Progenitor cell of endocrine pancreas (in vitro differentiated cells): ENCODE measurements at places on chromosomes 11 and 22.

GRCh38 chr11:126176853-126177470 lies 34.5 kb downstream of the RPUSD4 start:
- no peak for DNase-seq

DNA sequence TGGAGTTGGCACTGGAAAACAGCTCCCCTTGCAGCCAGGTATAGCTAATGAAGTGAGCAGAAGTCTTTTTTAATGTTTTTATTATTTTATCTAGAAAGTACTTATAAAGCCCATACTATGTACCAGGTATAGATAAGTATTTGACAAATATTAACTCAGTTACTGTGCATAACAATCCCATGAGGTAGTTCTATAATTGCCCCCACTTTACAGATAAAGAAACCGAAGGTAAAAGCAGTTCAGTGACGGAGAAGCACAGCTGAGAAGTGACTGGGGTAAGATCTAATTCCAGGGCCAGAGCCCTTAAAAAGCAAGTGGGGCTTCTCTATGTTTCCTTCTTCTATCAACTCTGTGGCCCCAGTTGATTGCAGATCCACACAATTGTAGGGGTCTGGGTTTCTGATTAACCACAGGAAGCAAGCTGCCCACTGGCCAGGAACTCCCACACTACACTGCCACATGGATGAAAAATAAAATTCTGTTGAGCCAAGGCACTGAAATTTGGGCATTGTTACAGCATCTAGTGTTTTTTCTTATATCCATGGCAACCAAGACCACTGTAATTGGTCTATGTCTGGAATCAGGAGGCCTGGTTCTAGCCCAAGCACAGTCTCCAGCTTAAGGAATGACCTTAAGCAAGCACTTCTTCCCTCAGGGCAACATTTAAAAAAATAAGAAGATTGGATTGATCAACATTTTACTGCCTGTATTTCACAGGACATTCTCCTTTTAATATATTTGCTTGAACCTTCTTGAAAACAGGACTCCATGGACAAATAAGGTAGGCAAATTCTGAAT lies 55.3 kb upstream of the TEAD1 start:
- DNase-seq: no peak

DNA sequence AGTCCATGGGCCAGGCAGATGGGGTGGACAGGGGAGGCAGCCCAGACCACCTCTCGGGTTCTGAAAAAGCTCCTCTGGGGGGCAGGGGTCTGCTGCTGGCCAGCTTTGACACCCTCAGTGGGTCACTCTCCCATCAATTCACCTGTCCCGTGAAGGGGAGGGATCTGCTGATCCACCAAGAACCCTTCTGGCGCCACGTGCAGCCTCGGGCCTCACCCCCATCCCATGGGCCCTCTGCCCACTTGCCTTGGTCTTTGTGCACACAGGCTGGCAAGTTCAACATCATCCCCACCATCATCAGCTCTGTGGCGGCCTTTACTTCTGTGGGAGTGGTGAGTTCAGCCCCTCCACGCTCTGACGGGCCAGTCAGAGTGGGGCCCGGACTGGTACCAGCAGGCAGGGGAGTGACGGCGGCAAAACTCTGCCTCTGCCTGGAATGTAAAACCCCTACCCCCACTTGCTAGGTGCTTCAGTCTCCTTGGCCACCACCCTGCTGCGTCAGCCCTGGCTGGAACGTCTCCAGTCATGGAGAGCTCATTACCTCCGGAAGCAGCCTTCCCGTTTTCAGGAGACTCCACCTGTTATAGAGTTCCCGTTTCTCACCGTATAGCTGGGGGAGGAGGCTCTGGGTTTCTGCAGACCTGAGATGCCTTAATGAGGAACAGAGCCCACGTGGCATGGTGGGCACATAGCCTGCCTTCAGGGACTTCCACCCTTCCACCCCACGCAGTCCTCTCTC lies 12.7 kb downstream of the PRG3 start:
- no peak for DNase-seq

GRCh38 chr11:76361374-76361773 lies 19.6 kb downstream of the THAP12 start:
- DNase-seq: no peak

DNA sequence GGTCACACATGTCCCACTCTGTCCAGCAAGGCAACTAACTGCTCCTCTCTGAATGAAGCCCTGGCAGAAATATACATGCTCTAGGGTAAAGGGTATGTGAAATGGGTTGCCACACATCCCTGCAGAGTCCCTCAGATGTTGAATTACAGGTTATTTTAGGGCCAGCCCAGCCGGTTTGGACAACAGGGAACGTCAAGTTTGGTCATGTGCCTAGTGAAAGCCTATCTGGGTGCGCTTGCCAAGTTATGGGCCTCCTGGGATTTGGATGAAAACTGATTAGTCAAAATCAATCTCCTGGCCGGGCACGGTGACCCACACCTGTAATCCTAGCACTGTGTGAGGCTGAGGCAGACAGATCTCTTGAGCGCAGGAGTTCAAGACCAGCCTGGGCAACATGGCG lies 10.4 kb downstream of the AP1B1 start:
- no peak for DNase-seq

- no peak for DNase-seq
Observed at GRCh38 chr11:86247608-86248007, 3.1 kb downstream of the EED start.

DNA sequence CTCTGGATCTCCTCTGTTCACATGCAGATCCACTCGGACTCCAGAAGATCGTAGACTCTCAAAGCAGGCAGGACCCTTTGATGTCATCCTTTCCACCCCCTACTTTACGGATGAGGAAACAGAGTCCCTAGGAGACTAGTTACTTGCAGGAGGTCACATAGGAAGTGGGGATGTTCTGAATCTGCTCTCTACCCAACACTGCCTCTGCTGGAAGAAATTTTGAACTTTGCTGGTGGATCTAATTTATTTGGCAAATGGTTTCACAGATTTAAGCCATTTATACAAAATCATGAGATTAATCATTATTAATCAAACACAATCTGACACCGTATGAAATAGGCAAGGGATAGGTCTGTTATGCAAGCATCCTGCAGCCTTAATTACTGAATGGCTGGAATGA lies 55.0 kb upstream of the USP47 start:
- DNase-seq: no peak

- DNase-seq: no peak
Observed at GRCh38 chr22:49600891-49601431, 226.7 kb downstream of the BRD1 start.

DNA sequence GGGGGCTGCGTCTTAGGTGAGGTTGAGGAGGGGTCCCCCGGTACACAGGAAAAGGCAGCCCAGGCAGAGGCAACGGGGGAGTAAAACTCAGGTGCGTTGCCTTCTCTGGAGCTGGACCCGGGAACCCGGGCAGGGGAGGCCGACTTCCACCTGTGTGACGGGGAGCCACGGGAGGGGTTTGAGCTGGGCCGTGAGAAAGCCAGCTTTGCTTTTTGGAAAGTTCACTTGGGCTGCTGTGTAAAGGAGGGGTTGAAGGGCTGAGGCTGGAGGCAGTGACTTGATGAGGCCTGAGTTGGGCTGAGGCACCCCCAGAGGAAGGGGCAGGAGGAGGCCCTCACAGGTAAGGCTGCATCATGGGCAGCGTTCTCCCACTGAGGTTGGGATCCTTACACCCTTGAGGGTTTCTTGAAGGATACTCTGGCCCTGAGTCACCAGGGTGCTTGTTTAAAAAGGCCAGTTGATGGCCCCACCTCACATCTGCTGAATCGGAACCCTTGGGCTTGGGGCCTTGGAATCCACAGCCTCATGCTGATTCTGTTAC lies 47.2 kb downstream of the CHRDL2 start:
- DNase-seq: no peak

- DNase-seq: no peak
Observed at GRCh38 chr11:129976328-129976727, 26.3 kb downstream of the PRDM10 start.

- no peak for DNase-seq
Observed at GRCh38 chr11:17574141-17575091, 27.4 kb downstream of the OTOG start.
